ENCODE measurements at places on chromosomes 13 and 19. TPM values are rescaled to one million over a fixed set of nuclear protein-coding genes. Genes with fewer than 3 reads are reported as not detected.

GRCh38 chr19:45782162-45782691 is at the start of gene DMPK:
Gene DMPK, minus strand, starts transcription at chr19:45782490. Its CDS starts 138 bp downstream, at chr19:45782352.
- DNase-seq: no peak

DNA sequence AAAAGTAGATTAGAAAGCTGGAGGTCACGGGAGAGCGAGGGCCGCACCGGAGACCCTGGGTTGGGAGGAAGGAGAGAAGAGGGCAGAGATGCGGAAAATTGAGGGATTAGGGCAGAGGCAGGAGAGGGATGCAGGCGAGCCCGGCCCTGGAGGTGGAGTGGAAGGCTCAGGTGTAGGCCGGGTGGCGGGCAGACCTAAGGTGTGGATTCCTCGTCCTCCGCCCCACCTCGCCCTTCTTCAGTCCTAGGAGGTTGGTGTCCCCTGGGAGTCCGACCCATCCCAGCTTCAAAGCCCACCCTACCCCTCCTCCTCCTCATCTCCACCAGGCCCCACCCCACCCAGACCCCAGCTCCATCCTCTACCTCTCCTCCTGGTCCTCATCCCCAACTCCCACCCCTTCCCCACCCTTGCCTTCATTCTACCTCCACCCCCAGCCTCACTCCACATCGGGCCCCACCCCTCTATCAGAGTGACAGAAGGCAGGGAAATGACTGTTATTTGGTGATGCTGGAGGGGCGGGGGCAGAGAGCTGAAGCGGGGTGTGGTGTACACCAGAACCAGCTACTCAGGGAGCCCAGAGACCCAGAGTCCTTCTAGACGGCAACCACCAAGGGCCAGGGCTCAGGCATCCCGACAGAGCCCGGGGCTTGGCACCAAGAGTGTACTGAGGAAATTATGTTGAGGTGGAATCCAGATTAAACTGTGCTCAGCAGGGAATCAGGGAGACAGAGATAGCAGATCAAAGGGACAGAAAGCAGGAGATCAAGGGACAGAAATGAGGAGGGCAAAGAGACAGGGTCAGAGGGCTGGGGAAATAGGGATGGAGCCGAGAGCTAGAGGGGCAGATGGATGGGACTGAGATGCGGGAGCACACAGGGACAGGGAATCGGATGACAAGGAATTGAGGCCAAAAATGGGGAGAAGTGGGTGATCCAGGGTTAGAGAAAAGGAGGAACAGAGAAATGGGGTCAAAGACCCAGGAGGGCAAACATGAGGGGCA is 6.4 kb downstream of the ERFL start:
- DNase-seq: no peak

DNA sequence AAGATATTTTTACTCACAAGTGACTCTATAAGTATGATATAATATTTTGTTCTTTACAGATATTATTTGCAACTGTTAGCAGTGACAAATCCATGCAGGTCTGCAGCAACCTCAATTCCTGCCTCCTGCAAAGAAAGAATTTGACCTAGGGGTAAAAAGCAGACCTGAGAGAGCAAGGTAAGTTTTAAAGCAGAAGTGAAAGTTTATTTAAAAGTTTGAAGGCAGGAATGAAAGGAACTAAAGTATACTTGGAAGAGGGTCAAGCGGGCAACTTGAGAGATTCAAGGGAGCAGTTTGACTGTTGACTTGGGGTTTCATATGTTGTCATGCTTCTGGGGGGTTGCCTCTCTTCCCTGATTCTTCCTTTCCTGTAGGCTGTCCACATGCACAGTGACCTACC is 520.1 kb upstream of the PCDH20 start:
- DNase-seq: no peak

- DNase-seq: no peak
Observed at GRCh38 chr19:29842471-29843179, 30.8 kb downstream of the CCNE1 start.

GRCh38 chr19:31118287-31118955 is 230.8 kb downstream of the TSHZ3 start:
- DNase-seq: no peak

- DNase-seq: no peak
Observed at GRCh38 chr19:8610936-8611300, 403 bp upstream of the ADAMTS10 start.

DNA sequence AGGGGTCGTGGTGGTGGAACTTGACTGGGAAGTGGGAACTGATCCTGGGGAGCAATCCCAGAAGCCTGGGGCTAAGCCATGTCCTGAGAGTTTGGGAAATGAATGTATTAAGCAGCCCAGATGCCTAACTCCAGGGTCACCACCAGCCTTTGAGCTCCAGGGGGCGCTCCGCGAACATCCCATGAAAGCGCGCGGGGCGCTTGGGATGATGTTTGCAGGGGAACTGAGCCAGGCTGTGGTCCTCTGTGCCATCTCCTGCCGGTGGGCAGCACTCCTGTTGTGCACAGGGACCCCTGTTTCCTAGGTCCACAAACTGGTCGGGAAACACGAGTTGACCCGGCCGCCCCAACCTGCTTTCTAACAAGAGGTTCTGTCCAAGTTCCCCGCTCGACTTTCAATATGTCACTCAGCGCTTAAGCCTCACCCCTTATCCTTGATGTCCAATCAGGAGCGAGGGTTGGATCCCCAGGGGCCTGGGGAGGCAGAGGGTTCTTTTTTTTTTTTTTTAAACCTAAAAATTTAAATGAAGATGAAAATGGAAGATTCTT is 14.4 kb downstream of the LEUTX start:
- DNase-seq: peak; percentile 65

GRCh38 chr13:25756912-25757311 is 294.9 kb downstream of the SHISA2 start:
- DNase-seq: no peak

DNA sequence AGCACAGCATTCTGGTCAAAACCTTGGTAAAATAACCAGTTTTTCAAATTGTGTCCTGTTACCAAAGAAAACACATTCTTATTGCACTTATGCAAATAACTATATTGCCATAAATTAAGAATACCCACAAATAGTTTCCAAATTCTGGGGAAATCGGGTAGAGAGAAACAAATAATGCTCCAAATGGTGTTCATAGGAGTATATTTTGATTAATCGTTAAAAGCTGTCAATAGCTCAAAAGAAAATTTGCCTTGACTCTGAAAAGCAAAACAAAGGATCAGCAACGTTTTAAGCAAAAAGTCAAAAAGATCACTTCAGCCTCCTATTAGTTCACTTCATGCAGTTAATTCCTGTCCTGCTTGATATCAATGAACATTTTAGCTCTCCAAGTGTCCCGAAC is 22.2 kb upstream of the CEACAM21 start:
- DNase-seq: no peak

DNA sequence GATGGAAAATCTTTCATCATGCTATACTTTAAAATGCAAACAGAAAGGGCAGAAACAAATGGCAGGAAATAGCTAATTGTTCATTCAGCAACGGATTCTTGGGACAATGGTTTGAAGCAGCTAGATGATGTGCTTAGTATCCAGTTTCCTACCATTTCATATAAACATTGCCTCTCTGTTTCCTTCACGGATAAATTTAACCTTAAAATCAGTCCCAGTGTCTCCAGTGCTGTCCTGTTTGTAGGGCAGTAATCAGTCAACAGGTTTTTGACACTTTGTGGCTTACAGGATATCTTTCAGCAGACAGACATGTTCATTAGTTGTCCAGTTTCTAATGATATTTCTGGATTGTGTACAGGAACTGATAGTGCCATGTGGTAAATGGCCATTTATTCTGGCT is 24.7 kb upstream of the RB1 start:
- no peak for DNase-seq

IGFL2 gene
- total RNA-seq: 1.5 TPM

Data from omental fat pad (tissue), 4 donors.